ENCODE measurements at places on chromosomes 4 and X.
A peak's percentile ranks its signal among the peaks of the same experiment; 100 is the strongest.

DNA sequence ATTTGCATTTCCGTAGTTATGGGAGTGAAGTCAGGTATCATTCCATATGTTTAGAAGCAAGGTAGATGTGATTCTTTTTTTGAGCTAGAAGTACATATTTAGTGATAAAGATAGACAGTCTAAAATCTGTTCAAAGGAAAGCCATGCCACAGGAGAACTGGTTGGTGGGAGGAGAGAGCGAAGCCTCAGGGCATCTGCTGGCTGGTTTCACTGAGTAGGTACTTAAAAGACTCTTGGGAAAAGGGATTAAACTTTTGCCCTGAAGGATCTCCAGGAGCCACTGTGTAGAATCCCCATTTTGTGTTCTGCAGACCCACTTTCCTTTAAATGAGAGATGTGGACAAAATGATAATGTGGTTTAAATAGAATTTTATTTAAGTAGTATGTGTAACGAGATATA is 89.6 kb downstream of the SHROOM2 start:
- H3K36me3 ChIP-seq = no peaks in the 10 kb centered on the region
- H3K27me3 ChIP-seq = peaks cover 47% of the 10 kb centered on the region
- peaks cover 2% of the 10 kb centered on the region for H3K4me1 ChIP-seq
- no peak overlapping the region for H3K27ac ChIP-seq
- H3K4me3 ChIP-seq = no peak overlapping the region
- DNase-seq = no peak

GRCh38 chrX:133218329-133218728 is at the start of gene TFDP3:
TSS of gene TFDP3 (minus strand) at chrX:133218354. CDS start at chrX:133218259, 95 bp downstream.
- DNase-seq = no peak
- H3K4me3 ChIP-seq = no peak within 1 kb of the TSS
- H3K36me3 ChIP-seq = no peaks in the 10 kb centered on the region
- peaks cover 4% of the 10 kb centered on the region for H3K4me1 ChIP-seq

- DNase-seq = peak; percentile 40
- H3K27me3 ChIP-seq = no peaks in the 10 kb centered on the region
- H3K4me1 ChIP-seq = peaks cover 75% of the 10 kb centered on the region
- H3K27ac ChIP-seq = no peak overlapping the region
These were observed 72.5 kb downstream of the RAPGEF2 start for GRCh38 chr4:159175085-159175988.

- H3K27ac ChIP-seq = peak overlapping the region; percentile 84
- peaks cover 23% of the 10 kb centered on the region for H3K4me1 ChIP-seq
- H3K36me3 ChIP-seq = no peaks in the 10 kb centered on the region
- peaks cover 3% of the 10 kb centered on the region for H3K27me3 ChIP-seq
- no peak overlapping the region for H3K4me3 ChIP-seq
These were observed 13.8 kb upstream of the SMS start for GRCh38 chrX:21926527-21927278.

DNA sequence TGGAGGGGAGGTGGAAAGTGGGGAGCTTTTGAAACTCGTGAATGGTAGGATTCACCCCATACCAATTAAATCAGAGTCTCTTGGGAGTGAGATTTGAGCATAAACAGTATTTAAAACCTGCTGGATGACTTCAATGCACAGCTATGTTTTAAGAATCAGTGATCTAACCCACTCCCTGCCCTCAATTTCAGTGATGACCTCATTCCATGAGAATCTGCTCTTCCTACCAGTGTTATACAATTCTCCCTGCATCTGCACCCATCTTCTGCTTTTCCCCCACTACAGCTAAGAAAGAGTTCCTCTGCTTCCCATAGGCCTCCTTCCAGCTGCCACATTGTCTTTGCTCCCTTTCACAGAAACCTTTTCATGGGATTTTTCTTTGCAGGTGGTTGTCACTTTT is 18.3 kb upstream of the H2AZ1 start:
- H3K27me3 ChIP-seq = no peaks in the 10 kb centered on the region
- no peak for DNase-seq
- H3K27ac ChIP-seq = no peak overlapping the region
- H3K4me1 ChIP-seq = peaks cover 14% of the 10 kb centered on the region

DNA sequence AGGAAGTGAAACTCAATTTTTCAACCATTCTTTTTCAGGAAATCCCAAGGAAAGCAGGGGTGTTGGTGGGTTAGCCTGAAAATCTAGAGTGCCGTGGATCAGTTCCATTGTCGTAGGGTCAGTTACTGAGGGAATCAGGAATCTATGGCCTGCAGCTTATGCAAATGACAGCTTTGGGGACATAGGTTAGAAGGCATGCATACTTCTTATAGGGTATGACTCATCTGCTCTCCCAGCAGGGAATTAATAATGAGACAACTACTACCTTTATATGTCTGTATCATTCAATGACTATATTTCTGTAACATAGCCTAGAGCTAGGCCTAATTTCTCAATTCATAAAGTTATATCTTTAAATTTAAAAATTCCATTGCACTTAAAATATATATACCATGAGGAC is 36.6 kb downstream of the ZNF41 start:
- DNase-seq = no peak
- peaks cover 15% of the 10 kb centered on the region for H3K27me3 ChIP-seq
- H3K36me3 ChIP-seq = peaks cover 60% of the 10 kb centered on the region
- H3K4me3 ChIP-seq = no peak overlapping the region
- H3K27ac ChIP-seq = no peak overlapping the region
- no peaks in the 10 kb centered on the region for H3K4me1 ChIP-seq

DNA sequence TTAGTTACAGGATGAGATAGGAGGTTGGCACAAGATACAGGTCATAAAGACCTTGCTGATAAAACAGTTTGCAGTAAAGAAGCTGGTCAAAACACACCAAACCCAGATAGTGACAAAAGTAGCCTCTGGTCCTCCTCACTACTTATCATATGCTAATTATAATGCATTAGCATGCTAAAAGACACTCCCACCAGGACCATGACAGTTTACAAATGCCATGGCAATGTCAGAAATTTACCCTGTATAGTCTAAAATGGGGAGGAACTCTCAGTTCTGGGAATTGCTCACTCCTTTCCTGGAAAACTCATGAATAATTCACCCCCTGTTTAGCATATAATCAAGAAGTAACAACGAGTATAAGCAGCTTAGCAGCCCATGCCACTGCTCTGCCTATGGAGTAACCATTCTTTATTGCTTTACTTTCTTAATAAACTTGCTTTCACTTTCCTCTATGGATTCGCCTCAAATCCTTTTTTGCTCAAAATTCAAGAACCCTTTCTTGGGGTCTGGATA is 1254.4 kb downstream of the PCDH7 start:
- H3K4me3 ChIP-seq = no peak overlapping the region
- no peak for DNase-seq
- no peaks in the 10 kb centered on the region for H3K27me3 ChIP-seq
- H3K36me3 ChIP-seq = no peaks in the 10 kb centered on the region
- no peak overlapping the region for H3K27ac ChIP-seq

DNA sequence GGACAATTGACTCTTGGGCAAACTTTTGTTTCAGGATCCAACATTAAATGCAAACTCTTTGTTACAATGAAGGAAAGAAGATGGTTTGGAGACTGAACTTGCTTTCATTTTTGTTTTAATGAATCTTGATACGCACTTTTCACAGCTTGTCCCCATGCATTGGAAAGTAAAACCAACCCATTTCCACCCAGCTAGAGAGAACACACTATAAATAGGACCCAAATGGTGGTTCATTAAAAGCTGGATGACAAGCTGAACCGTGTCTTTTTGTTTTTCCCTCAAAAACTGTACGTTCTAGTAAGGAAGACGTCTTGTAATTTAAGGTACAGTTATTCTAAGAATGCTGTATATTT is 95.3 kb upstream of the EGFL6 start:
- H3K27me3 ChIP-seq = peaks cover 67% of the 10 kb centered on the region
- H3K36me3 ChIP-seq = no peaks in the 10 kb centered on the region
- peak overlapping the region; percentile 68 for H3K4me3 ChIP-seq
- no peak for DNase-seq
- peak overlapping the region; percentile 82 for H3K27ac ChIP-seq

DNA sequence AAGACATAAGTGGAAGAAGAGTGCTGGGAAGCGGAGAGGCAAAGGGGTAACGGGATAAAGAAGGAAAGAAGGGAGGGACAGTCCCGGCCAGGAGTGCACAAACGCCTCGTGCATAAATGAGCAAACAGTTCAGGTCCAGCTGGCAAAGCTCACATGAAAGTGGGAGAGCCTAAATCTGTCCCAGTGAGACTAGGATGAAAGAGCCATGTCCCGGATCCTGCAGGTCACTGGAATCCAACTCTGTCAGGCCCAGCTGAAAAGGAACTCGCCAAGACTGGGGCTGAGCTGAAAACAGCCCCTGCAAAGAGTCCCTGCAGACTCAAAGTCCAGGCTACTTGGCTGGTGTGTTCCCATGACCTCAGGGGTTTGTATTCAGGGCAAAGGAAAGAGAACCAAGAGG is 38.0 kb upstream of the CRMP1 start:
- no peaks in the 10 kb centered on the region for H3K36me3 ChIP-seq
- H3K4me1 ChIP-seq = no peaks in the 10 kb centered on the region

- no peaks in the 10 kb centered on the region for H3K27me3 ChIP-seq
- no peak overlapping the region for H3K4me3 ChIP-seq
- H3K27ac ChIP-seq = no peak overlapping the region
- no peak for DNase-seq
- peaks cover 9% of the 10 kb centered on the region for H3K36me3 ChIP-seq
- peaks cover 18% of the 10 kb centered on the region for H3K4me1 ChIP-seq
These were observed 15.6 kb downstream of the ALPK1 start for GRCh38 chr4:112312610-112313239.

GRCh38 chrX:12950851-12951594 is 23.9 kb upstream of the TMSB4X start:
- peaks cover 93% of the 10 kb centered on the region for H3K4me1 ChIP-seq
- H3K4me3 ChIP-seq = peak overlapping the region; percentile 77
- peak; percentile 76 for DNase-seq
- H3K27ac ChIP-seq = peak overlapping the region; percentile 93
- peaks cover 26% of the 10 kb centered on the region for H3K27me3 ChIP-seq
- H3K36me3 ChIP-seq = no peaks in the 10 kb centered on the region

DNA sequence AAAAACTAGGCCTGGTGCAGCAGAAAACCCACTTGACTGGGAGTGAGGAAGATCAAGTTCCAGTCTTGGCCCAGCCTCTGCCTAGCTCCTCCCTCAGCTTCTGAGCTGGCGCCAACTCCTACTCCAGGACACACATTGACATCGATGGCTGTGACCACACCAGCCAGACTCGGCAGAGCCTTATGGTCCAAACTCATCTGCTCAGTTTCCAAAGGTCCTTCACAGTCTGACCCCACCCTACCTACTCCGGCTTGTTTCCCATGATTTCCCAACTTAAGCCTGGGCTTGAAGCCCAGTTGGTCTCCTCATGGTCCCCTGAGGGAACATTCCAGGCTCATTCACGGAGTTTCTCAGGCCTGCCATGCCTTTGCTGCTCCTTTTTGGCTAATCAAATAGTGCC is 10.1 kb downstream of the ELF4 start:
- H3K36me3 ChIP-seq = peaks cover 13% of the 10 kb centered on the region
- peaks cover 4% of the 10 kb centered on the region for H3K27me3 ChIP-seq
- H3K4me1 ChIP-seq = peaks cover 72% of the 10 kb centered on the region

DNA sequence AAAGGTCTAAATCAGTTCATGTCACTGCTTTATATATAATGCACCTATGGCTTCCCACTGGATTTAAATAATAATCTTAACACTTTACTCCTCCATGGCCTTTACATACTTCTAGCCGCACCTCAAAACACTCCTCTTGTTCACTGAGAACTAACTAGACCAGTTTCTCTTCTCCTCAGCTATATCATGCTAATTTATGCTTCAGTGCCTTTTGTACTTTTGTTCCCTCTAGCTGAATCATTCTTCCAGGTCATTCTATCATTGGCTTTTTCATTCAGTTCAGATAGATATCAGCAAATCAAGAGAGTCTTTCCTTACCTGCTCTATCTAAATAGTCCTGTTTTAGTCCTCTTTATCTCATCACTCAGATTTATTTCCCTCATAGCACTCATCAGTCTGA is 64.2 kb downstream of the TET2 start:
- DNase-seq = no peak
- no peak overlapping the region for H3K27ac ChIP-seq
- no peaks in the 10 kb centered on the region for H3K27me3 ChIP-seq
- H3K4me1 ChIP-seq = peaks cover 32% of the 10 kb centered on the region
- H3K4me3 ChIP-seq = no peak overlapping the region

- no peak overlapping the region for H3K27ac ChIP-seq
- no peaks in the 10 kb centered on the region for H3K36me3 ChIP-seq
- H3K27me3 ChIP-seq = no peaks in the 10 kb centered on the region
- H3K4me3 ChIP-seq = no peak overlapping the region
- H3K4me1 ChIP-seq = no peaks in the 10 kb centered on the region
These were observed 89.6 kb downstream of the MXRA5 start for GRCh38 chrX:3256868-3257267.

GRCh38 chr4:46886711-46887110 is 22.3 kb downstream of the COX7B2 start:
- H3K4me1 ChIP-seq = no peaks in the 10 kb centered on the region
- no peak overlapping the region for H3K4me3 ChIP-seq
- H3K36me3 ChIP-seq = no peaks in the 10 kb centered on the region

DNA sequence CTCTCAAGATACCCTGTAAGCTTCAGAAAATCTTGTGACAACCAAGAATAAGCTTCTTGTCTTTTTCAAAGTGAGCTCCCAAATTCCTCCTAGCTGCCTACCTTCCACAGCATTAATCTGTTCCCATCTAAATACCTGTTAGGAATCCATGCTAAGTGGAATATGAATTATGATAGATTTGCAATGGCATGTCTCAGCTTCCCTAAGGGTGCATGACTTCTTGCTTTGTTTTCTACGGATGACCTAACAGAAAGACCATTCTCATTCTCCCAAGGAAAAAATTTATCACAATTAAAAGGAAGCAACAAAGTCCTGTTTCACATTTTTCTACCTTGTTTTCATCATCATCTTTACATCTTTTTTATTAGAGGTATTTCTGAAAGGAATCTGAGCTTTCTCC is 532.7 kb downstream of the GRXCR1 start:
- DNase-seq = no peak
- H3K4me3 ChIP-seq = no peak overlapping the region
- H3K36me3 ChIP-seq = no peaks in the 10 kb centered on the region

DNA sequence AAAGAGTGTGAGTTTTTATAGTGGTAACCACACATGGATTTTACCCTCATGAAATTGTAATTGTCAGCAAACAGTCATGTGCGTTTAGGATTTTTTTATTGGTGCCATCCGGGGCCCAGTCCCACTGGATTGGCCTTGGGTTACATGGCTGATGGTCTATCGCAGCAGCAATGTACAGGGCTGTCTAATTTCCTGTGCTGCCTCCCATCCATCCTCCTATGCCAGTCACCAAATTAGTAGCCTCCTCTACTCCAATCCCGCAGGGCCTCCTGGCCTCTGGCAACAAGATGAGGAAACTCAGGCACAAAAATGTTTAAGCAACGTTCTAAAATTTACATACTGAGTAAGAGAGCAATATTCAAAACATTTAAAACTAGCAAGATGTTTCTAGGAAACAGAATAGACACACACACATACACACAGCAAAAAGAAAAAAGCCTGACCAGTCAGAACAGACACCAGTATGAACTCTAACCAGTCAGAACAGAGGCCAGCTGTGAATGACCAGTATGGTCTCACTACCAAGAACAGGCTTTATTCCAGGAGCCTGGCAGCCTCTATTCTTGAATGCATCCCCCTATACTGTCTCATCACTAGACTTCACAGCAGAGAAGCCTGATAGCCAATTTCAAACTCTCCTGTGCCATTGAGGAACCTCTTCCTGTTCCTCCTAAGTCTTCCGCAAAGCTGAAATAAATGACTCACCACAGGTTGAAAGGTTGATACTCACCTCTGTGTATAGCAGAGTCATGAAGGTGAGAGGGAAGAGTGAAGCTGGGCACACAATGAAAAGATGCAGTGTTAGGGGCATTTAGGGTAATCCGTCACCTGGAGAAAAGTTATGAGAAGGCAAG is 42.6 kb downstream of the CHRNA9 start:
- no peaks in the 10 kb centered on the region for H3K36me3 ChIP-seq
- H3K4me3 ChIP-seq = no peak overlapping the region
- H3K27ac ChIP-seq = no peak overlapping the region
- no peak for DNase-seq
- H3K27me3 ChIP-seq = no peaks in the 10 kb centered on the region
- no peaks in the 10 kb centered on the region for H3K4me1 ChIP-seq
